ENCODE measurements at places on chromosomes 16 and 17. TPM values are rescaled to one million over a fixed set of nuclear protein-coding genes. Genes with fewer than 3 reads are reported as not detected.

Gene IL34
- total RNA-seq = 0.58 TPM

DNA sequence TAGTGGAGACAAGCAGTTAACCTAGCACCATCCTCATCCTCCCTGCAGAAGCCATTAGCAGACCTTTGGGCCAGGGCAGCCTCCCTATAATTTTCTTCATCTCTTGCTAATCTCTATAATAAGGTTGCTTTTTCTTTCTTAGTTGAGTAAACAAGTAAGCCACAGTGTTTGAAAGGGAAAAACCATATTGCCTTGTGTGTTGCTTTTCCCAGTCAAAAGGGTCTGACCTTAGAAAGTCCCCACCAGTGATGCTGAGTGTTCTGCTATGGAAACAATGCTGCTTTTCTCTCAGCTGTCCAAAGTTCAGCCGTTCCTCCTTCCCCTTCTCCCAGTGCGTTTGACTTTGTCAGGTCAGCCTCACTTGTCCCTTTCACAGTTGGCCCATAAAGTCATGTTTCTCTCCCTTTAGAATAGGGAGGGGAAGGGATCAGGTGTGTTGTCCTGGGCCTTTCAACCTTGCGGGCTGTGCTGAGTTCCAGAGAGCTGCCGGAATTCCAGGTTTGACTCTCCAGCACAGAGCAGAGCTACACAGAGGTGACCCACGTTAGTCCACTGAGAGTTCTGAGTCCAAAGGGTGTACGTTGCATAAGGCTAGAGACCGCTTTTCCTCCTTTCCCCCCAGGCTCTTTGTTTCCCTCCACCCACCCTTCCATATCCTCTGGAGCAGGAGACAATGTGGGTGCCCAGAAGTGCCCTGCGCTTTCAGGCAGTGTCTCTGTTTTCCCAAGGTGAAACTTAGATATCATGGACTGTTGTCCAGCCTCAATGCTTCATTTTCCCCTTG is 15.9 kb upstream of the CLEC18C start:
- peak; percentile 33 for DNase-seq

GRCh38 chr17:28076144-28076543 is 33.7 kb downstream of the NLK start:
- no peak for DNase-seq

- DNase-seq = peak; percentile 70
Measured at GRCh38 chr17:35930211-35931065, at the start of gene RDM1. RDM1 (minus strand) TSS chr17:35930773; CDS start chr17:35930727, 46 bp downstream.

- no peak for DNase-seq
Measured at GRCh38 chr16:57401943-57402640, 2.5 kb upstream of the CCL17 start.

GRCh38 chr16:55488306-55488705 is 9.3 kb downstream of the MMP2 start:
- no peak for DNase-seq

DNA sequence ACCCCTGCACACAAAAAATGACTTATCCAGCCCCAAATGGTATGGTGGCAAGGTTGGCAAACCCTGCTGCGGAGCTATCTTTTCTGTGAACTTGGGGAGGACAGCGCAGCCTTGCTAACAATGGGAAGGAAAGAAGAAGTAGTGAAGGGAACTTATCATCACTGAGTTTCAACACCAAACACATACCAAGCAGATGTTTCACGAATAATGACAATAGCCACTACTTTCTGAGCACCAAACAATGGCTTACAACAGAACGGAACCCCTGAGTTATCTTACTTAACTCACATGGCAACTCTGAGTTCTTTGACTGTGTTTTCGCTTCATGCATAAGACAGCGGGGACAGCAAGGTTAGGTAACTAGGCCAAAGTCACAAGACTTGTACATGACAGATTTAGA is 148.9 kb downstream of the XYLT1 start:
- DNase-seq = no peak

Gene SCN4A
- 0.10 TPM for total RNA-seq

GRCh38 chr16:81035398-81035974 is at the start of gene ATMIN:
ATMIN (plus strand) TSS chr16:81035842; CDS start chr16:81035871, 29 bp downstream.
- DNase-seq = peak; percentile 91

Gene KRTAP4-9
- not detected for total RNA-seq

DNA sequence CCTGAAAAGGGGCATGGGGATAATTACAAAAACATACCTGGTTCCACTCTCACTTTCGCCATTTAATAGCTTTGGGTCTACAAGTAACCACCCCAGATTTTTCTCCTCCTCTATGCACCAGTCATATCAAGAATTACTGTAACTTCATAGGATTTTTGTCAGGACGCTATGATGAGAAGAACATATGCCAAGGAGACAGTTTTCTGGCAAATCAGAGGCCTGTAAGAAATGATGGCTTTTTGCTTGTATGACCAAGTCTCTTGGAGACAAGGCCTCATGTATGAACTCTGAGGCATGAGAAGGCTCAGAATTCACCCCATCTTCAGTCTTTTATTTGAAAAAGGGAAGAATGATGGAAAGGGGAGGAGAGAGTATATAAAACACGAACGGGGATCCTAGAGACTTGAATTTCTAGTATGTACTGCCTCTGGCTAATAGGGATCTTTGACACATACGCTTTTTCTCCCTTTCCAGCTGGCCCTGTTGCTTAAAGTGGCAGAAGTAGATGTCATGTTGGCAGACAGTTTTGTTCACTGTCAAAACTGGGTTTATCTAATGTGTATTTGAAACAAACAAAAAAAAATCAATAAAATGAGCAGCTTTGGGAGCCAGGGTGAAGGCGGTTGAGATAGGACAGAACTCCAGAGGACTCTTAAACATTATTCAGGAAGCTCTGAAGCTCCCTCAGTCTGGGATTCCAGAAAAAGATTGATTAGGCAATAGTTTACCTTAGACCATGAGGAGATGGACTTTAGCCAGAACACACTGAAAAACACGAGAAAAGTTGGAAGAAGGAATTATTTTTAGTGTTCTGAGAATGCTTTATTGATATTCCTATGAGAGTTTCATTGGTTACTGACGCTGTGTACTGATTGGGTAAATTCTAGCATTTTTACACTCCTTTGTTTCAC is 656.6 kb downstream of the WWOX start:
- peak; percentile 57 for DNase-seq

GRCh38 chr17:50219939-50220465 is 18.6 kb upstream of the COL1A1 start:
- DNase-seq = peak; percentile 64

DNA sequence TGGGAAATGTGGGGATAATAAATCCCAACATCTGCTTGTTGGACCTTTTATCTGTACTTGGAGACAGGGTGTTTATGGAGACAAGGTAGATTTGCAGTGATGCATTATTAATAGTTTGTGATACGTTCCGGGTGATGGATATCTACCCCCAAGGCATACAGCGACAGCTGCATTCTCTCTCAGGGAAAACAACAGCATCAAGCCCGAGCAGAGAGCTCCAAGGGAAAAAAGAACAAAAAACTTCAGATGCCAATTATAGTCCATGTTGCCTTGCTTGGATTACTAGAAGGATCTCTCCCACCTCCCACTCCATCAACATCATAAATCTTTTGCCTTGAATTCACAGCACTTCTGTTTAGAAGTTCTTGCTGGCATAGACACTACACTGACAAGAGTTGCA is 187.5 kb upstream of the CDH11 start:
- no peak for DNase-seq

DNA sequence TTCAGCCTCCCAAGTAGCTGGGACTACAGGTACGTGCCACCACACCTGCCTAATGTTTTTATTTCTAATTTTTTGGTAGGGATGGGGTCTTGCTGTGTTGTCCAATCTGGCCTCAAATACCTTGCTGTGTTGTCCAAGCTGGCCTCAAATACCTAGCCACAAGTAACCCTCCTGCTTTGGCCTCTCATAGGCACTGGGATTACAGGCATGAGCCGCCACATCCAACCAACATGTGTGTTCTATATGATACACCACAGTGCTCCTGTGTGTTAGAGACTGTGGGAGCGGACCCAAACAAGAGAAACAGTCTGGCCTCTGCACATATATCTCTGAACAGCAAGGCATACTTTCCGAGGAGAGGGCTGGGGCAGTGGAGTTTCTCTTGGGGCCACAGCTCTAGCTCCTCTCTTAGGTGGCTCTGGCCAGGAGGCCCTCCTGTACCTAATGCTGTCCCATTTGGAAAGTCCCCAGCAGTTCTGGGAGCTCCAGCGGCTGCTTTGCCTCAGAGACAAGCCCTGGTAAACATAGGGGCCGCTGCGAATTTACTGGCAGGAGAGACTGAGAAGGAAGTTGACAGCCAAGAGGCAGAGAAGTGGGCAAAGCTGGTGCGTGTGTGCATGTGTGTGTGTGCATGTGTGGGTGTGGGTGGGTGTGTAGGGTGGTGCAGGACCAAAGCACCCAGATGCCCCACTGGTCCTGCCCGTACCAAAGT is 95.0 kb downstream of the RAB11FIP4 start:
- peak; percentile 67 for DNase-seq

DNA sequence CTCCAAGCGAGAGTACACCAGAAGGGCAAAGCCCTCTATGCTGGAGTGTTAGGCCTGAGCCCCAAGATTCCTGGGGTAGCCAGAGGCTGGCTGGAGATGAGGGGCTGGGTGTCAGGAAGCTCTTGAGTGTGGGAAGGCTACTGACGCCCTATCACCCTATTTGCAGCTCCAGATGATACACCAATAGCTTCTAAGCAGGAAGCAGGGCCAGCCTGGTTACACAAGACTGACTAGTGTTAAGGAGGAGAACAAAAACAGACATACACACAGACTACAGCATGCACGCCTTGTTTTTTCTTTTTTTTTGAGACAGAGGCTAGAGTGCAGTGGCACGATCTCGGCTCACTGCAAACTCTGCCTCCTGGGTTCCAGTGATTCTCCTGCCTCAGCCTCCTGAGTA is 15.9 kb downstream of the POLR3K start:
- no peak for DNase-seq

Gene ADAD2
- total RNA-seq = not detected

GRCh38 chr17:64125937-64126336 is 4.0 kb downstream of the ERN1 start:
- no peak for DNase-seq
